ENCODE measurements at places on chromosomes 11 and 22. TPM values are rescaled to one million over a fixed set of nuclear protein-coding genes. Genes with fewer than 3 reads are reported as not detected.

C11orf87 gene
- total RNA-seq, result 0.03 TPM

OR10AG1 gene
- not detected for total RNA-seq

OR10D3 gene
- not detected for total RNA-seq

GLYAT gene
- total RNA-seq, result 0.22 TPM

CARD18 gene
- total RNA-seq, result not detected

CCDC89 gene
- total RNA-seq, result 0.54 TPM

SYT13 gene
- 1.3 TPM for total RNA-seq

GRCh38 chr11:13966486-13966885 is 4.0 kb downstream of the SPON1 start:
- no peak for DNase-seq

DNA sequence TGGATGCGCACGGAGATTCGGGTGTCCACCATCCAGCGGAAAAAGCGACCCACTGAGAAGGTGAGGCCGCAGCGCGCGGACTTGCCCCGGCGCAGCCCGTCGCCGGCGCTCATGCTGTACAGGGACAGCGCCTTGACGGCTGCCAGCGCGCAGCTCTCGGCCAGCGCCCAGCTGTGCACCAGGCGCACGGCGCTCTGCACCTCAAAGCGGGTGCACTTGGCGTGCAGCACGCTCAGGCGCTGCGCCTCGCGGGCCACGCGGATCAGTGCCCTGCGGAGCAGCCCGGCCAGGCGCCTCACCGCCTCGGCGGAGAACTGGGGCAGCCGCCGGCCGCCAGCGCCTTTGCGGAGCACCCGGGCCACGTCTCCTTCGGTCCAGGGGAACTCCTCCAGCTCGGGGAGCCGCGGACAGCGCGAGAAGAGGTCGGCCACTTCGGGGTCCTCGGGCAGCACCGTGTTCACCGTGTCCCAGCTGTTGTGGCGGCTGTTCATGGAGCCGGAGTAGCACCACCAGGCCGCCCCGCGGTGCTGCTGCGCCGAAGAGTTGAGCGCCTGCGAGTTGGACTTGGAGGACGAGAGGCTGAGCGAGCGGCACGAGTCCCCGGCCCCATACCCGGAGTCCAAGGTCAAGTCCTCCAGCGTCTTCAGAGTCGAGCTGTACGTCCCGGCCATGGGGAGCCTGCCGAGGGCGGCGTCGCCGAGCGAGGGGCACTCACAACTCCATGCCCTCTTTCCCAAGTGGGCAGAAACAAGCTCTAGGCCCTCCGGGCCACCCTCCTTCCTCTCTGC is 703 bp downstream of the ABTB2 start:
- peak; percentile 82 for DNase-seq

- peak; percentile 60 for DNase-seq
These were observed 17.0 kb upstream of the FXYD2 start for GRCh38 chr11:117841551-117842031.

DNA sequence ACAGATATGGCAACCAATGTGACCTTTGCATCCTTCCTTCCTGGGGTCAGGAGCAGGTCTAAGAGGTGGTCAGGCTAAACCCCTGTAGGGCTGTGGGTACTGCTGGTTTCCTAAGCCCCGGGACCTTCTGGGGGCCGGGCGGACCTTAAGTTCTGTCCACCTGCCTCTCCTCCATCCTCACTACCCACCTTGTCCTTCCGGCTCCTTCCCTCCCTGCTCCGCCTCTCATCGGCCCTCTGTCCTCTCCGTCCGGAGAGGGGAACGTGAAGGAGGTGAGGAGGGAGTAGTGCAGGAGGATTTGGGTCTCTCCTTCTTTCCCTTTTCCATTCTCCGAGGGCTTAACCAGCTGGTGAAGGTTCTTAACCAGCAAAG is 28.3 kb upstream of the PARVB start:
- no peak for DNase-seq

DNA sequence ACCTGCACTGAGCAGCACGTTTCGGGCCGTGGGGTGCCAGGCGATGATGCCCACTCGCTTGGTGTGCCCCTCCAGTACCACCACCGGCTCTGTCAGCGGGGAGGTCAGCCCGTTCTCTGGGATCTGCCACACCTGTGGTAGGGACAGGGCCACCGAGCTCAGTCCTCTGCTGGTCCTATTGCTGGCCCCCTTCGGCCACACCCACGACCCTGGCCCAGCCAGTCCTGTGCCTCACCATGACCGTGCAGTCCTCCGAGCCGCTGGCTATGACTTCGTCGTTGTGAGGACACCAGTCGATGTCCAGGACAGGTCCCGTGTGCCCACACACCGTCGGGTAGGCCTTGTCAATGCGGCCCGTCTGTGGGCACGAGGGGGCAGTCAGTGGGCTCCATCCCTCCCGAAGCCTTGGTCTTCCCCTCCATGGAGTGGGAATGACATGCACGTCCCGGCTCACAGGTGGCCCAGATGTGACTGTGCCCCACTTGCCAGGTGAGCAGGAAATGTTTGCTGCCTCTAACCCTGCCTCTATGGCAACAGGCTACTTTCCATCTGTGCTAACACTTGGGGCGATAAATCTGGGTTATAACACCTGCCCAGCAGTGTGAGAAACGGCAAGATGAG is 1.4 kb downstream of the CORO1B start:
- DNase-seq, result no peak

DNA sequence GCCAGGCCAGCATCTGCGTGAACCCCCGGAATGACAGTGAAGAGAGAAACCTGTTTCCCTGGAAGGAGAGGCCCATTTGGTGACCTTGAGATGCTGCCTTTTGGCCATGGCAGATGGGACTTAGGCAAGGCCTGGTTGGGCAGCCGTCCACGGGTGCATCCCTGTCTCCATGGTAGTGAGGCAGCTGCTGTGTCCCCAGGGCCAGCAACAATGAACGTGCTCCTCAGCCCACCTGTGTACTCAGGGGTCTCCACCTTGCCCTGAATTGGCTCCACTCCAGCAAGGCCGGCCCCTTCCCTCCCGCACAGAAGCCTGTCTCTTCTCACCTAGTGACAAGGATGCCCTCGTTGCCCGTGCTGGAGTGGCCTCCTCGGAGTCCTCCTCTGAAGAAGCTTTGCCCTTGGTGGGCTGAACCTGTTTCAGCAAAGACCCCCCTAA is 441.1 kb downstream of the TBC1D22A start:
- peak; percentile 67 for DNase-seq

DNA sequence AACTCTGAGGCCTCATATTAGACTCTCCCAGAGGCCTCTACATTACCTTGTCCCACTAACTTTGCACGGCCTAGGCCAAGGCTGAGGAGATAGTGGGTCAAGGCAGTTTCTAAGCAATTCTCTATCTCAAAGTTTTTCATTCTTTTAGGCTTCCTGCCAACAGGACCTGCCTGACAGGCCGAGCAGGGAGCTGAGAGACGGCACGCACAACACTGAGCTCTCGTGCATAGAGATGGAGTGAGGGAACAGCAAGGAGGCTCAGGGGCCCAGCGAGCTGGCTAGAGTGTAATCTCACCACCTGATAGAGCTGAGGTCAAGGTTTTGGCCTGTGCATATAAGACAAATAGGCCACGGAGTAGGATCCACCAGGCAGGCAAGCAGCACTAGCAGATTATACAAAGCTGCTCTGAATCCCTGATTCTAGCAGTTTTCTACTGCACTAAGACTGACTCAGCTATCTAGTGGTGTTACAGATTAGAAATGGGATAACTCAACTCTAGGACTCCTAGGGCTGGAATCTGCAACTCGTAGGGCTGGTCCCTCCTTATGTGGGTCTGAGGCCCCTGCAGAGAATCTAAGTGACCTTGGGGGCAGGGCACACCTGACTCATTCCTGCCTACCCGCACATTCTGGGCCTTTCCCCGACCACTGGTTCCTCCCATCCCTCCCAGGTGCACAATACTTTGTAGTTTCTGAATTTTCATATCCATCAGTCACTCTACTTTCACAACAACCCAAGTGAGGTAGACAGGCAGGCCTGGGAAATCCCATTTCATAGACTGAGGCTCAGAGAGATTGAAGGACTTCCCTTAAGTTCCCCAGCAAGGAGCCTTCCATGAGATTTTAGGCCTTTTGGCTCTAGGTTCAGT is 1.7 kb downstream of the CYB5R2 start:
- no peak for DNase-seq

DNA sequence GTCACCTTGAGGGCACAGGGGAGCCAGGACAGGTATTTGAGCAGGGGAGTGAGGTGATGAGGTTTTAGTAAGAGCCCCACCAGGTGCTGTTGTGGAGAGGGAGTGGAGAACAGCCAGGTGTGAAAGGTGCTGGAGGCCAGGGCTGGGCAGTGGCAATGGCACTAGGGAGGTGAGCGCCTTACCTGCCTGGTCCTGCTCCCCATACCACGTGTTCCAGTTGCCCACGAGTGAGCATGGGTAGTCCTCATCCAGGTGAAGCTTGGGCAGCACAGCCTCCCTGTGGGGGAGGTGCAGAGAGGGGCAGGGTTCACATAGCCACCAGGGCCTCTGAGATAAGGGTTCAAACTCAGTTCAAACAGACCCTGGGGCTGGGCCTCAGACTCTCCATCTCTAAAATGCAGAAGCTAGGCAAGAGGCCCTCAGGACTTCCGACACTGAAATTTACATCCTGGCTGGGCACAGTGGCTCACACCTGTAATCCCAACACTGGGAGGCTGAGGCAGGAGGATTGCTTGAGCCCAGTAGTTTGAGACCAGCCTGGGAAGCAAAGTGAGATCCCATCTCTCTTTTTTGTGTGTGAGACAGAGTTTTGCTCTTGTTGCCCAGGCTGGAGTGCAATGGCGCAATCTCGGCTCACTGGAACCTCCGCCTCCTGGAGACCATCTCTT is 11.8 kb downstream of the NIPSNAP1 start:
- no peak for DNase-seq

DNA sequence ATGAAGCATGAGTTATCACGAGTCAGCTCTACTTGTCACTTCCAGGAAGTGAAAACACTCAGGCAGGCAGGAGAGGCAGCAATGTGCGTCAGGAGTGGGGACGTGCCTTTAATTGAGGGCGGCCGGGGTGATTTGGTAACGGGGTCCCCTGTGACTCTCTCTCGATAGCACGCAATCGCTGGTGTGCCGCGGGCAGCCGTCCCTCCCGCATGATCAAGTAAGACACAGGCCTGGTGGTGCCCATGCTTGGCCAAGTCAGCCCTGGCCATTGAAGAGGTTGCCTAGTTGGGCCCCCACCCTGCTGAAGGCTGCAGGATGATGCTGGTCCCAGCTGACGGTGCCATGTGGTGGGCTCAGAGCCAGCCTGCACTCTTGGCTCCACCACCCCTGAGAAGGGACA is 29.7 kb downstream of the CACNG2 start:
- no peak for DNase-seq

DNA sequence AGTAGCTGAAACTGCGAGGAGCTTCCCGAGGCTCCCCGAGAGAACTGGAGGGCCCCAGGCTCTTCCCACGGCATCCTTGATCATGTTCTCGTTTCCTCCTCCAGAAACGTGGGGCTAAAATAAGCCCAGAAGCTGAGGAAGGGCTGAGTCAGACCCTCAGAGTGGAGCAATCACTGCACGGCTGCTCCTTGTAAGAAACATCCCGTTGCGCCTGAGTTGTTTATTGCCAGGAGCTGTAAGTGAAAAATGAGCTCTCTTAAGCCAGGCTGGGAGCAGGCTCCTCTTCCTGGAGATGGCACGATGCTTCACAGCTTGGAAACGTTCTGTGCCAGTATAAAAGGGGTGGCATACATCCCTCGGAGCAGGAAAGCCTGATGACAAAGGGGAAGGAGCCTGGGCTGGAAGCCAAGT is 47.3 kb upstream of the SYN3 start:
- DNase-seq, result no peak

DNA sequence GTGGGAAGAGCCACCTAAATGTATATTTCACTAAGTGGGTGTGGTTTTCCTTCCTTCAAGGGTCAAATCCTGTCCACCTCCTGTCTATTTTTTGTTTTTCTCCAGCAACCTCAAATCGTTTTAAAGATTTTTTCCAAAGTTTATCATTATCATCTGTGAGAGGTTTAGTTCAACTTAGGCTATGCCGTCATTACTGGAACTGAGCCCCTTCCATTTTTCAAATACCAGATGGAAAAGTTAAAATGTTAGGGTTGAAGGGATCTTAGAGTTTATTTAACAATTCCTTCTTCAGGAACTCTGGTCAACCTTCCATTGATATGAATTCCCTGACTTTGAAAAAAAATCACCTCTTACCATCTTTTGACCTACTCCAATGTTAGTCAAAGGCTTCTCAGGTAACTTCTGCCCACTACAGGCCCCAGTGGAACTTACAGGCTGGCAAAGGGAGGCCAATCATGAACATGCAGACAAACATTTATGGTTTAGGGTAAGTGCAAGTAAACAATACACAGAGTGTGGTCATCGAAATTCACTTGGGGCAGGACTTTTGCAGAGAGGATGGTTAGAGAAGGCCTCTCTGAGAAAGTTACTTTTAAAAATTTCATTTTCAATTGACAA is 45.2 kb downstream of the SYN3 start:
- DNase-seq, result no peak

DNA sequence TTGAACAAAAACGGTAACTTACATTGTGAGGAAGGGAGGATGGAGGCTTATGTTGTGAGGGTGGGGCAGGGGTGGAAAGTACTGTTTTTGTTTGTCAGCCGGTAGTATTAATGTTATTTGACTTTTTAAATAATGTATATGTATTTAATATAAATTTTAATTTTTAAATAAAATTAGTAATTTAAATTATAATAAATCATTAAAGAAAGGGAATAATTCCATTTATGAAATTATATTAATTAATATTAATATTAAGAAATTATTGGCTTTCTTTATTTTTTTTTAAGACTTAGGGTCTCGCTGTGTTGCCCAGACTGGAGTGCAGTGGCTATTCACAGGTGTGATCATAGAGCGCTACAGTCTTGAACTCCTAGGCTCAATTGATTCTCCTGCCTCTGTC is 24.0 kb upstream of the TNRC6B start:
- no peak for DNase-seq

DNA sequence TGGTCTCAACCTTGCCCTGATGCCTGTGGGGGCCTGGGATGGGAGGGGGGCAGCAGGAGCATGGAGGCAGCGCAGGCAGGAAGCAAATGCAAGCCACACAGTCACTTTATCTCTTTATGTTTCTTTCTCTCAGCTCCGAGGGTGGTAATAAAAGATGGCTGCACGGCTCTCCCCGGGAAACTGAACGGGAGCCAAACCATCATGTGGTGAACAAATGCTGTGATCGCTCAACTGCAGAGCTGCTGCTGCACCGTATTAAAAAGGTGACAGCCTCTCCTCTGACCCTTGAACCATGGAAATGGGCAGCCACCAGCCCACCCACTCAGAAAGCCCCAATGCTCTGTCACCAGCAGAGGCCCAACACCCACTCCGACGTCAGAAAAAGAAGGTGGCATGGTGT is 110.0 kb downstream of the TIMP3 start:
- DNase-seq, result no peak

- DNase-seq, result no peak
These were observed 48.5 kb upstream of the PPP2R1B start for GRCh38 chr11:111814557-111815320.

DNA sequence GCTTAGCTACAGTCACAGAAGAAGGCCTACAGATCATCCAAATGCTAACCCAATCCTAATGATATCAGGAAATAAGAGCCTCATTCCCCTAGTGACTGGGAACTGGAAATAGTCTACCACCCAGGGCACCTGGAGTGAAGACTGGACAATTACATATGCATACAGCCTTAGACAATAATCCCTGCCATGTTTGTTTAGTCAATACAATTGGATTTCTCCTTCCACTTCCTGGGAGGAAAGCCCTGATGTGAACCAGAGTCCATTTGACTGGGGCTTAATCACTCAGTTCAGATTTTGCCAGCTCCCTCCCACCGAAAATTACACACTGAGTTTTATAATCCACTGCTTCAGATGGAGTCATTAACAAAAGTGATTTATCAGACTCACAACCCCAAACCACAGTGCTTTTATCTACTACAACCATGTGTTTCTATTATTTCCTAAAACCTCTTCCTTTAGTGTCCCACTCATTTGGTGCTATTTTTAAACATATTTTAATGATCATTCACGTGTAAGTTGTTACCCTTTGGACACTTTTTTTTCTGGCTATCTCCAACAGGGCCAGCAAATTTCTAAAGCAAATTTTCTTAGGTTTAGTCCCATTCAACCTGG is 29.9 kb downstream of the CWF19L2 start:
- DNase-seq, result no peak
